ENCODE measurements at places on chromosomes 5 and 9. TPM values are rescaled to one million over a fixed set of nuclear protein-coding genes. Genes with fewer than 3 reads are reported as not detected.

ABO gene
- total RNA-seq: 0.14 TPM

C5orf52 gene
- total RNA-seq: not detected

TSTD2 gene
- 16.0 TPM for total RNA-seq

GRCh38 chr5:43309637-43310036, 3.6 kb downstream of the HMGCS1 start:
- H3K36me3 ChIP-seq: no peaks in the 10 kb centered on the region
- H3K27ac ChIP-seq: no peak overlapping the region
- no peak overlapping the region for H3K4me3 ChIP-seq
- H3K27me3 ChIP-seq: no peaks in the 10 kb centered on the region

DNA sequence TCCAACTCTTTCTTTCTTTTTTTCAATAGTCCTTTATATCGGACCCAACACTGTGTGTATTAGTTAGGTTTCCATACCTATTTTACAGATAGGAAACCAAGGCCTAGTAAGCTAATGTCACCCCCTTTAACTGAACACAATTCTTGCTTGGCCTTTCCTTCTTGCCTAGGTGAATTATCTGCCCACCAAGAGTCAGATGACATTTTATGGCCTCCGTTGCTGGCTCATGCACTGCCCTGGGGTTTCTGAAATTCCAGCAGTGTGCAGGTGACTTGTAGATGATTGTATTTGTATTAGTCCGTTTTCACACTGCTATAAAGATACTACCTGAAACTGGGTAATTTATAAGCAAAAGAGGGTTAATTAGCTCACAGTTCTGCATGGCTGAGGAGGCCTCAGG, 293.8 kb downstream of the GAS1 start:
- DNase-seq: no peak
- H3K27ac ChIP-seq: no peak overlapping the region
- H3K4me3 ChIP-seq: no peak overlapping the region
- H3K36me3 ChIP-seq: no peaks in the 10 kb centered on the region
- no peaks in the 10 kb centered on the region for H3K4me1 ChIP-seq

- H3K4me3 ChIP-seq: no peak overlapping the region
- H3K4me1 ChIP-seq: no peaks in the 10 kb centered on the region
- H3K27ac ChIP-seq: no peak overlapping the region
- H3K27me3 ChIP-seq: no peaks in the 10 kb centered on the region
- H3K36me3 ChIP-seq: no peaks in the 10 kb centered on the region
Measured at GRCh38 chr5:31738199-31738598, 99.3 kb downstream of the PDZD2 start.

DNA sequence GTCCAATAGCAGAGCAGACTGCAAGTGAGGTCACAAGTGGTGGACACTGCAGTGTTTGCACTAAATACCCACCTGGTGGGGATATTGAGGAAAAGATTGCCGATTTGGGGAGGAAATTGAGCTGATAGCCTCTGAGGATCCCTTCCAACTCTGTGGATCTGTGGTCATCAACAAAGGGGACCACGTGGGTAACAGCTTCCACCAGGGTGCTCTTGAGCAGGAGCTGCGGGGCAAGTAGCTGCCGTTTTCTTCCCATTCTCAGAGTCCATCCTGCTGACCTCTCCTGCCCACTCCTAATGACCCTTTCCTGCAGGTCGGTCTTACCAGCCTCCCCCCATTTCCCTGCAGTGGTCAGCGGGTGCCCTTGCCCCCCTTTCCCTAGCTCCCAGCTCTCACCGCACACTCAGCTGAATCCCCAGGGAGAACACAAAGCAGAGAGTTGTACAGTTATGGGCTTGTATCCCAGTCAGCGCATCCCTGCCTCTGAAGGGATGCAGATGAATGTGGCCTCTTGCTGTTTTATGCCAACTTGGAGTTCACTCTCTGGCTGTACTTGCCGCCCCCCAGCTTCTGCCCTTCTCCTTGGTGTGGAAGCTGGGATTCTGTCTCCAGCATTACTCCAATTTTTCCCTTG, 18.0 kb downstream of the DAPK1 start:
- peaks cover 45% of the 10 kb centered on the region for H3K36me3 ChIP-seq
- H3K27ac ChIP-seq: peak overlapping the region; percentile 26
- H3K27me3 ChIP-seq: no peaks in the 10 kb centered on the region
- no peak overlapping the region for H3K4me3 ChIP-seq

- no peaks in the 10 kb centered on the region for H3K36me3 ChIP-seq
- H3K27me3 ChIP-seq: no peaks in the 10 kb centered on the region
- no peaks in the 10 kb centered on the region for H3K4me1 ChIP-seq
- DNase-seq: no peak
Measured at GRCh38 chr5:169435506-169436229, 134.7 kb upstream of the SLIT3 start.

GRCh38 chr5:159240301-159240870, 22.7 kb upstream of the UBLCP1 start:
- H3K4me1 ChIP-seq: no peaks in the 10 kb centered on the region
- H3K4me3 ChIP-seq: no peak overlapping the region
- no peaks in the 10 kb centered on the region for H3K27me3 ChIP-seq
- no peak for DNase-seq

DNA sequence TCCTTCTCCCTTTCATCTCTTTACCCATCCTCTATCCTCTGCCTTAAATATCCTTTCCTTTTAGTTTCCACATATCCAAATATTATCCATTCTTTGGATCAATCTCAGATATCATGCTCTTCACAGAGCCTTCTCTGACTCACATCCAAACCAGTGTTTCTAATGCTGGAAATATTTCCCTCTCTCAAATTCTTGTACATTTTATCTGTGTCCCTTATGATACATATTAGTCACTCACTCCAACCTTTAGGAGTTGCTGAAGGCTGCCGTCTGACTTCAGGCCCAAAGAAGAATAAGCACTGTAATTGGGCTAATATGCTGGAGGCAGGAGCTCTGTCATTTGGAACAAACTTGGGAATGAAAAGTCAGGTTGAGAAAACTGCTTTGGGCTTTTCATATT, 156.4 kb upstream of the RUSC2 start:
- H3K27ac ChIP-seq: no peak overlapping the region
- no peaks in the 10 kb centered on the region for H3K27me3 ChIP-seq
- no peaks in the 10 kb centered on the region for H3K36me3 ChIP-seq
- no peak for DNase-seq

DNA sequence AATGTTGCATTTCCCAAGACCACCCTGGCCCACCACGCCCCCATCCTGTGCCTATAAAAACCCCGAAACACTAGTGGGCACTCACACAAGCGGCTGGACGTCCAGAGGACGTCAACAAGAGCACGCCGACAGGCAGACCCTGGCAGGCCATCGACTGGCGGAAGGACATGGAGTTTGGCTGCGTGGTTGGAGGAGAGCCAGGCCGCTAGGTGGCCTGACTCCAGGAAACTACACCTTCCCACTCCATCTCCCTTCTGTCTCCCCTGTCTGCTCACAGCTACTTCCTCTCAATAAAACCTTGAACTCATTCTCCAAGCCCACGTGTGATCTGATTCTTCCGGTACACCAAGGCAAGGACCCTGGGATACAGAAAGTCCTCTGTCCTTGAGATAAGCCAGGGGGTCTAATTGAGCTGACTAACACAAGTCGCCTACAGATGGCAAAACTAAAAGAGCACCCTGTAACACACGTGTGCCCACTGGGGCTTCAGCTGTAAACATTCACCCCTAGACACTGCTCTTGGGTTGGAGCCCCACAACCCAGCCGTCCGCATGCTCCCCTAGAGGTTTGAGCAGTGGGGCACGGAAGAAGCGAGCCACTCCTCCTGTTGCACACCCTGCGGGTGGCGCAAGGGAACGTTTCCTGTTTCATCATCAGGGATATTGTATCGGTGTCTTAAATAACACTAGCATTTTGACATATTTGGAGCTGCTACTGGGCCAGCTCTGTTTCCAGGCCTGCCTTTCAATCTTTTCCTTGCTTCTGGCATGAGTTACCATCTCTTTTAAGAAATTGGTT, 54.5 kb upstream of the TAF11L2 start:
- H3K36me3 ChIP-seq: no peaks in the 10 kb centered on the region
- no peak for DNase-seq
- no peaks in the 10 kb centered on the region for H3K4me1 ChIP-seq
- no peak overlapping the region for H3K4me3 ChIP-seq
- no peaks in the 10 kb centered on the region for H3K27me3 ChIP-seq

- DNase-seq: no peak
- peaks cover 3% of the 10 kb centered on the region for H3K36me3 ChIP-seq
- no peak overlapping the region for H3K4me3 ChIP-seq
- no peaks in the 10 kb centered on the region for H3K27me3 ChIP-seq
- H3K4me1 ChIP-seq: peaks cover 2% of the 10 kb centered on the region
- H3K27ac ChIP-seq: no peak overlapping the region
Measured at GRCh38 chr9:121192959-121193640, 8.6 kb downstream of the RAB14 start.

All from thymus (tissue), 14 donors.